ENCODE measurements at places on chromosomes 6 and 20. TPM values are rescaled to one million over a fixed set of nuclear protein-coding genes. Genes with fewer than 3 reads are reported as not detected.

The SLC22A2 gene
- total RNA-seq = not detected

DNA sequence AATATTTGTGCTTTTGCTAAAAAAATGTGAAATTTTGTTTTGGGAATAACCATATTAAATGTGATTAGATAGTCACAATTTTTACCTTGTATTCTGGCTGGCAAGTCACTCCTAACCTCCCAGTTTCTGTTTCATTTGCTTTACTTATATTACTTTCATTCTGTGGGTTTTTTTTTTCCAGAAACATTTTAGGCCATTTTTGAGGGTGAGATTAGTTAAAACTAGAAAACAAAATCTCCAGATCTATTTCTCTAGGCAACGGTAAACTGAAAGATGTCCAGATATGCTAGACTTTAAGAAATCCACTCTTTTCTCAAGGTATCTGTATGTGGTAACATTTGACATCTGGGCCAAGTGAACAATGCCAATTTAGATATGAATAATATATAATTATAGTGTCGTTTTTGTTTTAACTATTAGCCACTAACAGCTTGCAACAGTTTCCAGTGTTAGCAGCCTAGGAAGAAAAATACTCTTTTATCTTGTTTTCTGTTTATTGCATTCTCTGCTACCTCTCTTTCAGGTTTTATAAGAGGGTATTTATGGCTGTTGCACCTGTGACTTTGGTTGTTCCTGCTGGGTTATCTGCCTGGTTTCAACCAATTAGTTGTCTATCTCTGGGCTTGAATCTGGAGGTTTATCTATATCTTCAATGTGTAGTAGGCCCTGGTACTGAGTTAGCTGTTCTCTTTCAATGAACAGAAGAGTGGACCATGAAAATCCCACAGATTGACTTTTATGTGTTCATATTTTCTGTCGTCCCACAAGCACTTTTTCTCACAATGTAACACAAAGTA, 260.9 kb downstream of the NKAIN2 start:
- DNase-seq = no peak
- no peaks in the 10 kb centered on the region for H3K36me3 ChIP-seq
- H3K27me3 ChIP-seq = no peaks in the 10 kb centered on the region

GRCh38 chr6:88134575-88134974, 31.6 kb downstream of the CNR1 start:
- DNase-seq = no peak
- no peak overlapping the region for H3K27ac ChIP-seq
- H3K36me3 ChIP-seq = no peaks in the 10 kb centered on the region
- H3K27me3 ChIP-seq = no peaks in the 10 kb centered on the region
- peaks cover 11% of the 10 kb centered on the region for H3K4me1 ChIP-seq

DNA sequence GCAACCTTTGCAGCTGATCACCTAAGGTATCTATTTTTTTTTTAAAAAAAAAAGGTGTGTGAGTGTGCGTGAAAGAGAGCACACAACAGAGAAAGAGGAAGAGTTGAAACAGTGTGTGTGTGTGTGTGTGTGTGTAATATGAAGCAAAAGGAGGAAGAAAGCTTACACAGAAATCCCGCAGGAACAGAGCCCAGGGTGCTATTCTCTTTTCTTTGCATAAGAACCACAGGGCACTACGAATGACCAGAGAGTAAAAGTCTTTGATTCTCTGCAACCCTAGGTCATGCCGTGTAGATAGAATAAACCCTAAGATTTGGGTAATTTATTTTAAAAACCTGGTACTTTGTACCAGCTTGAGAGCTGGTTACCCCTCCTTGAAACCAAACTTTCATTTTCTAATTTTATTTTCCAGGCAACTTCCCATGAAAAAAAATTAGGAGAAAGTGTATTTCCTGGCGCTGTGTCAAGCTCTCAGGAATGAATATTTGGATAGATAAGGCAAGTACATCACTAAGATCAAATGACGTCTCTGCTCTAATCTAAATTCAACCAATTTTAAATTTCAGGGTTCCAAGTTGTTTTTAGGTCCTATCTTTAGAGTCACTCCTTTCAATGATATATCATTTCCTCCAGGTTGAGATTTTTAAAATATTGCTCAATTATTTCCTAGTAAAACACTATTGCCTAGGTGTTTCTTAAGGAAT, 47.9 kb upstream of the ID4 start:
- no peaks in the 10 kb centered on the region for H3K27me3 ChIP-seq
- no peak for DNase-seq
- no peak overlapping the region for H3K4me3 ChIP-seq
- no peaks in the 10 kb centered on the region for H3K4me1 ChIP-seq
- no peak overlapping the region for H3K27ac ChIP-seq
- no peaks in the 10 kb centered on the region for H3K36me3 ChIP-seq

- no peaks in the 10 kb centered on the region for H3K27me3 ChIP-seq
- no peaks in the 10 kb centered on the region for H3K4me1 ChIP-seq
- no peak overlapping the region for H3K27ac ChIP-seq
- no peak overlapping the region for H3K4me3 ChIP-seq
- H3K36me3 ChIP-seq = no peaks in the 10 kb centered on the region
- DNase-seq = no peak
Observed at GRCh38 chr6:64230530-64230929, 594.9 kb downstream of the PHF3 start.

The MCHR2 gene
- total RNA-seq = not detected

- no peaks in the 10 kb centered on the region for H3K4me1 ChIP-seq
- no peaks in the 10 kb centered on the region for H3K36me3 ChIP-seq
- H3K27me3 ChIP-seq = no peaks in the 10 kb centered on the region
- H3K4me3 ChIP-seq = no peak overlapping the region
- no peak overlapping the region for H3K27ac ChIP-seq
Observed at GRCh38 chr6:54291146-54291545, 17.1 kb upstream of the TINAG start.

DNA sequence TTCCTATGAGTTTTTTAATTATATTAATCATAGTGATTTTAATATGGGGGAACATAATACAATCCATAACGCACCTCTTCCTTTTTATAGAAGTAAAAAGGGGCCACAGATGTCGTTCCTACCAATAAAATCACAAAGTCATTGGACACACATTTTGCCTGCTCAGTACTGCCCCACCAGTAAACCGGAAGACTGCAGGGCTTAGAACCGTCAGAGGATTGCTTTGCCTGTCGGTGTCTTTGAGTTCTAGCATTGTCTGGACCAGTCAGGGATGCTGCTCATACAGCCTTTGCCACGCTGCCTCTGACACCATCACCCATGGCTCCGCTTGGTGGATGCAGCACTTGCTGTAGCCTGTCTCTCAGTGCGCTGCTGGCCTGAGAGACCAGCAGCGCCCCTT, 853.6 kb downstream of the C6orf118 start:
- no peaks in the 10 kb centered on the region for H3K4me1 ChIP-seq
- H3K27ac ChIP-seq = no peak overlapping the region
- H3K27me3 ChIP-seq = no peaks in the 10 kb centered on the region
- H3K4me3 ChIP-seq = no peak overlapping the region
- H3K36me3 ChIP-seq = no peaks in the 10 kb centered on the region
- no peak for DNase-seq

The TFAP2D gene
- total RNA-seq = not detected

GRCh38 chr6:154649721-154650120, 83.5 kb upstream of the SCAF8 start:
- H3K4me3 ChIP-seq = no peak overlapping the region
- H3K4me1 ChIP-seq = no peaks in the 10 kb centered on the region
- no peaks in the 10 kb centered on the region for H3K36me3 ChIP-seq
- no peak for DNase-seq

Measured in stomach (tissue), 19 donors.